ENCODE measurements at places on chromosomes 3 and 15. TPM values are rescaled to one million over a fixed set of nuclear protein-coding genes. Genes with fewer than 3 reads are reported as not detected.

The SCAMP2 gene
- 69.1 TPM for polyA plus RNA-seq

- DNase-seq: no peak
Measured at GRCh38 chr3:124846189-124846588, 41.0 kb downstream of the ITGB5 start.

GRCh38 chr3:132196113-132196512 lies 121.1 kb upstream of the ACP3 start:
- no peak for DNase-seq

DNA sequence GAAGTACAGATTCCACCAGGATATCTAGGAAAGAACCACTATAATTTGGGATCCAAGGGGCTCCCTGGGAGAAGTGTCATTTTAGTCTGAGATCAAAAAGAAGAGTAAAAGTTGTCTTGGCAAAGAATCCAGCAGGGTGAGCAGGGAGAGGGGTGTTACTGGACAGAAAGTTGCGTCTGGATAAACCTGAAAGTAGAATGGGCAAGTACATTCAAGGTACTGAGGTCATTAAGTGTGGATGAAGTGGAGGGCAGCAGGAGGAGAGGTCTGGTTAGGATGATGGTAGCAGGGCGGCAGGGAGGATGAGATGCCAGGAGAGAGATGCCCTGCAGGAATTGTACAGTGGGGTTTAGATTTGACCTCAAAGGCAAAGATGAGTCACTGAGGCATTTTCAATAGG lies 253.3 kb downstream of the KLF13 start:
- no peak for DNase-seq

- no peak for DNase-seq
Measured at GRCh38 chr15:35657679-35658311, 111.8 kb upstream of the DPH6 start.

DNA sequence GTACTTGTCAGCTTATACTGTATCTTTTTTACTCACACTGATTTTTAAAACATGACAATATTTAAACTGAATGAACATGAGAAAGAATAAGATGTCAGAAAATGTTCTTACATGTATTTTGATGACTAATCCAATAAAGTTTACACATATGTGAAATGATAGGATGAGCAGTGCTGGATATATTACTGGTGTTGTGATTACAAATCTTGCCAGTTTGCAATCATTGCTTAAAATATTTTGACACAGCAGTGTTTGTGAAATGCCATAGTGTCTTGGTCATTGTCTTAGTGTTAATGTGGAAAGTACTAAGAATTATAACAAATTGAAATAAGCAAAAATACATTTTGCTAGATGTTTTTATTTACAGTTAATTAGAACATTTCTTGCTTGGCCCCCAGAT lies 118.7 kb upstream of the MLF1 start:
- no peak for DNase-seq
